M059J (cell line): ENCODE measurements at places on chromosomes 4 and X.

- no peak for DNase-seq
Measured at GRCh38 chr4:87270825-87271224, 50.4 kb upstream of the KLHL8 start.

- peak; percentile 63 for DNase-seq
Measured at GRCh38 chr4:169791527-169792156, 33.9 kb upstream of the HPF1 start.

DNA sequence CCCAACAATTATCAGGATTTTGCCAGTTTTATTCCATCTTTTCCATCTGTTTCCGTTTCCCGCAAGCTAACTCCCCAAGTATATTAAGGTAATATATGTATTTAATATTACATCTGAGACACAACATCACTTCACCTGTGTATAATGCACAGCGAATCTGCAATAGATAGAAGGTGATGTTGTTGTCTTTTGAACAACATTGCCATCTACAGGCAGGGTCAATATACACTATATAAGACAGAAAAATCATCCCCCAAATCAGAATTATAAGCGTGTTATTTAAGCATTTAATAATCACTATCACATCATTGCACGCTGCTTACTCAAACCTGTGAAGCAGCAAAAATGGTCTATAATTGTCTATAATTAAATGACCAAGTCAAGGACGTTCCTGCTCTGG lies 1115.5 kb downstream of the NLGN4X start:
- peak; percentile 34 for DNase-seq

DNA sequence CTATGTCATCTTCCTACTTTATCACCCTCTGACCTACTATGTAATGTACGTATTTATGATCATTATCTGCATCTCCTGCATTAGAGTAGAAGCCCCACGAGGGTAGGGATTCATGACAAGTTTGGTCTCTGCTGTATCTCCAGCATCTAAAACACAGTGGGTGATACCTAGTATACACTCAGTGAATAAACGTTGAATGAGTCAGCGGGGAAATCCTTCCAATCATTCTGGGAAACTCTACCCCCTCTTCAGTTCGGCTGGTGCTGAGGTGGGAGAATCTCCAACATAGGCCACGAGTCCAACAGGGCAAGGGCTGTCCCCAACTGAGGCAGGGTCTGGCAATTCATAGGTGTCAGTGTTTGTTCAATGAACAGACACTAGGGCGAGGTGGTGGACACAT lies 74.4 kb upstream of the EFNB1 start:
- no peak for DNase-seq

DNA sequence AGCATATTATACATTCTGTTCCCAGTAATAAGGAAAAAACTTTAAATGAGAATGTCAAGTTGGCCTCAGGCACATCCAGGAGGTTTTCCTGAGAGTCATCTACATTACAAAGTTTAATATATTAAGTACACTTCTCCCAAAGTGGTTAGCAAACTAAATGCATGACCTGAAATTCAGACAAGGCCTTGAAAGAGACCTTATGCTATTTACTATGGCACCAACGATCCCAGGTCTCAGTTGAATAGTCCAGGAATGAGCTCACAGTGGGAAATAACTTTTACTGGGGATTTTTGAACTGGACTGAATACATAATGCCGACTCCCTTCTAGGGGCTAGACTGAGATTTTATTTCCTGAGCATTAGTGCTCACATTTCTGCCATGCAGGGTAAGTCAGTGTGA lies 1577.5 kb upstream of the PCDH7 start:
- no peak for DNase-seq
